ENCODE measurements at places on chromosomes 11 and 22.

- no peak for DNase-seq
Measured at GRCh38 chr11:19329970-19330369, 89.2 kb upstream of the E2F8 start.

DNA sequence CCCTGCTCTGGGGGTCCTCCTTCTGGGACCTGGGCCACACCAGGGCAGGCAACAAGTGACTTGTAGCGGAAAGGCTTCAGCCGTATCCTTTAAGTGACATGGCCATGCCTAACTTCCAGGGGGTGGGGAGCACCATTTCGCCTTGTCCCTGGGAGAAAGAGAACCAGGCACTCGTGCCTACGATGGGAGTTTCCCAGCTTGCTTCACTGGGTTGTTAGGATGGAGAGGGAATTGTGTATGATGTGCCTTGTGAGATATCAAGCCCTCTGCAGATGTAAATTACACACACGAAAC, 151.4 kb downstream of the CACNA1I start:
- DNase-seq, result no peak

- DNase-seq, result no peak
Measured at GRCh38 chr22:28102151-28102812, 183.2 kb upstream of the PITPNB start.

DNA sequence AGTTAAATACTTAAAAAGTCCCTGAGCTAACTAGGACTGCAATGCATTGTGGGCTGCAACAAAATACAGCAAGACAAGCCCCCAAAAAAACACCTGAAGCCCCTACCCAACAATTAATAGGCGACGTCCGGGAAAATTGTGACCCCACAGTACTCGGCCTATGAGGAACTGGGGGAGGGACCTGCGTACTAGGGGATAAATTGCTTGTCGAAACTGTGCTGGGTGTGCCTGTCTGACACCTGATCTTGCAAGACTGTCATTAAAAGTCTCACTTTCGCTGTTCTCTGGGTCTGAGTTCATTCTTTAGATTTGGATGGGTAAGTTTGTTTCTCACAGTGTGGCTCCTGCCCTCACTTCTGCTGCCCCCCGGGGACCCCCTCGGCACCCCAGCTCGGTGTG, 15.2 kb downstream of the TANGO2 start:
- DNase-seq, result no peak

GRCh38 chr22:22180738-22181285, 63.8 kb upstream of the VPREB1 start:
- DNase-seq, result no peak

- no peak for DNase-seq
Measured at GRCh38 chr11:29634744-29635143, 382.1 kb downstream of the KCNA4 start.

DNA sequence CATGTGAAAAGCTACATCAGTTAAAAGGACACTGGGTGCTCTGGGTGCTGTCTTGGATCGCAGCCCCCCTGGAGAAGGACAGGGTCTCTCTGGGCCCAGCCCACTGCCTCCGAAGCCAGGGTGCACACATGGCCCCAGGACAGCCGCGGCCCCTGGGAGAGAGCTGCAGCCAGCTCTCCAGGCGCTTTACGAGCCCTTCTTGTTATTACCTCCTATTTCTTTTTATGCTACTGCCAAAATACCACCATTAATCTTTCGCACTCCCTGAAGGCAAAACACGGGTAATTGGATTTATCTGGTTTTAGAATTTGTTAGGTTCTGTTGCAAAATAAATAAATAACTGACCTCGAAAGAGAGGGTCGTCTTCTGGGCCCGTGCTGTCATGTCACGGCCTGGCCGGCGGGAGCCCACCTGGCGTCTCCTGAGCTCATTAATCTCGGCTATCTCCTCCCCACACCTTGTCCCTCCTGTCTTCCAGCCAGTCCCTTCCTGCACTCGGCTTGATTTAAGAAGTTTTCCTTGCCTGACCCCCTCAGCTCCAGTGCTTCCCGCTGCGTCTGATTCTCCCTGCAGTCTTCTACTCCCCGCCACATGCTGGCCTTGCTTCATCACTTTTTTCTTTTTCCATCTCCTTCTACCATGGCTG, 611.7 kb downstream of the OPCML start:
- no peak for DNase-seq

DNA sequence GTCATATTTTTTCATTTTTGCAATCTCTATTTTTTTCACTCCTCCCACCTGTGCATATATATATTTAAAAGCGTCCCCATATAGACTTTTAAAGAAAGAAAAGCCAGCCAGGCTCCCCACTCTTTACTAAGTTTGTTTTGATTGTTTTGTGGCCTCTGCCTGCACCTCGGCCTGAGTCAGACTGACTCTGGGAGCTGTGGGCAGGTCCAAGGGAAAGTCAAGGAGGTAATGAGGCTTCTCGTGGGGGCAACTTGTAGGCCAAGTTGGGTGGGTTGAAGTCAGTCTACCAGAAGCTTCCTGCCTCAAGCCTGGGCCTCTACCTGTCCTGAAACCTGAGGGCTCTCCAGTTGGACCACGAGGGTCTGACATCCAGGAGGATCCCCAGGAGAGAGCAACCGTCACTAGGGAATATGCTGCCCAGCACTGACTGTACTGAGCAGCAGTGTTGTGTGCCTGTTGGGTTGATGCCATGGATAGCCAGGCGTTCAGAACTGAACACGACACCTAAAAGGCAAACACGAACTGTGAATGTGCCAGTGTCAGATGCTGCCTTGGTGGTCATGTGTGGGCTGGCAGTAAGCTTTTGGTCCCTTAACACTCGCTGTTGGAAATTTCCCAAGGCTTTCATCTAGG, 58.8 kb downstream of the BMAL1 start:
- no peak for DNase-seq
